ENCODE measurements at places on chromosomes 4 and X.
A peak's percentile ranks its signal among the peaks of the same experiment; 100 is the strongest.

- DNase-seq = no peak
These were observed 9.6 kb downstream of the SGMS2 start for GRCh38 chr4:107834241-107834794.

- peak; percentile 52 for DNase-seq
These were observed 144.6 kb downstream of the AMELX start for GRCh38 chrX:11437642-11438379.

- no peak for DNase-seq
These were observed 2127.3 kb downstream of the PCDH7 start for GRCh38 chr4:32847461-32847860.

GRCh38 chrX:10932842-10933440 is 178.2 kb upstream of the HCCS start:
- no peak for DNase-seq

DNA sequence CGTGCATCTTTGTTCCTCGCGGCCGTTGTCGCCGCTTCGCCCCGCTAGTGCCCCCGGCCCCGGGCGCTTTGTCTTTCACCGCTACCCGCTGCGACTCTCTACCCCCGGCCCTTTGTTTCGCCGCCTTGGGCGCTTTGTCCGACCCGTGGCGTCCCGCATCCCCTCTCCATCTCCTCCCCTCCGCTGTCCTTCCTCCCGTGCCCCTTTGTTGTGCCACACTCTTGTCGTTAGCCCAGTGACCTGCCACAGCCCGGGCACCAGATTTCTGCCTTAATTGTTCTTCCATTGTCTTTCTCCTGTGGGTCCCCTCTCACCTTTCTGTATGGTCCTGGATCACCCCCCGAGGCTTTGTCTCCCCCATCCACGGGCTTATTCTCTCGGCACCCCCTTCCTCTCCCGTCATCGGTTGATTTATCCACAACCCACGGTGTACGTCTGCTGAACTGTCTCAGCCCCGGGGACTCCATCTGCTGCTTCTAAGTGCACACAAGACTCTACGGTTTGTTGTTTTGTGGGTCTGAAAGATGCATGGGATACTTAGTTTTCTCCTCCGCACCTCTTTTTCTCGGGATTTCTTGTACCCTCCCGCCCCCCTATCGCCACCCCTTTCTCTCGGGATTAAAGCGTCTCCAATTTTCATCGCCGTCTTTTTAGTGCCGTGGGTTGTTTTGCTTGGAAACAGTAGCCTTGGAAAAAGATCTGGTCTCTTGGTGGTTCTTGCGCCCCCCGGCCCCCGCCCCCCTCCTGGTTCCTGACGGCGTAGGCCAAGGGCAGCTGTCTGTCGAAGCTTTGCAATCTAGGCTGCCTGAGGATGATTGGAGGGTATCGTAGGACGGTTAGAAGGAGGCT is 783 bp downstream of the RBPJ start:
- peak; percentile 73 for DNase-seq

DNA sequence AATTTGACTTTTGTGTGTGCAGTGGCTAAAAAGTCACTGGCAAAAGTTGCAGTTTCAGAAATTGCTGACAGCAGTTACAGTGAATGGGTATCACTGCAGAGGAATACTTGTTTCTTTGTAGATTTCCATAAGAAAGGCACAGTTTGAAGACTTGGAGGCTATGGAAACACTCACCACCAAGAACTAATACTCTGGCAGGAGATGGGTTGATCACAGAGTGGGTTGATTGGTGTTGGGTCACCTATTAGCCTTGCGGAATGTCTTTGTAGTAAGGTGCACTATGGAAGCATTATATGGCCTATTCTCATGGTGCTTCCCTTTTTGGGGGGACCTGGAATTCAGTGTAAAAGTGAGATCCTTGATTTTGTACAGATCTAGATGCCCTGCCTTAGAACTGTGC is 502.8 kb downstream of the CFAP47 start:
- no peak for DNase-seq

GRCh38 chrX:9906919-9907318 is 60.2 kb upstream of the CLDN34 start:
- no peak for DNase-seq

DNA sequence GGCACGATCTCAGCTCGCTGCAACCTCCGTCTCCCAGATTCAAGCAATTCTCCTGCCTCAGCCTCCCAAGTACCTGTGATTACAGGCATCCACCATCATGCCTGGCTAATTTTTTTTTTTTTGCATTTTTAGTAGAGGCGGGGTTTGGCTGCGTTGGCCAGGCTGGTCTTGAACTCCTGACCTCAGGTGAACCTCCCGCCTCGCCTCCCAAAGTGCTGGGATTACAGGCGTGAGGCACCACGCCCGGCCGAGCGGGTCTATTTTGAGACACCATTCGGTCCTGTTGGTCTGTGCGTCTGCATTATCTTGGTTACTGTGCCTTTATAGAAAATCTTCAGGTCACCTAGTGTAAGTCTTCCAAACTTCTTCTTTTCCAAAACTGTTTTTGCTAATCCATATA is 21.7 kb upstream of the RGS12 start:
- DNase-seq = no peak

- peak; percentile 53 for DNase-seq
These were observed 15.0 kb upstream of the STS start for GRCh38 chrX:7132335-7133049.

DNA sequence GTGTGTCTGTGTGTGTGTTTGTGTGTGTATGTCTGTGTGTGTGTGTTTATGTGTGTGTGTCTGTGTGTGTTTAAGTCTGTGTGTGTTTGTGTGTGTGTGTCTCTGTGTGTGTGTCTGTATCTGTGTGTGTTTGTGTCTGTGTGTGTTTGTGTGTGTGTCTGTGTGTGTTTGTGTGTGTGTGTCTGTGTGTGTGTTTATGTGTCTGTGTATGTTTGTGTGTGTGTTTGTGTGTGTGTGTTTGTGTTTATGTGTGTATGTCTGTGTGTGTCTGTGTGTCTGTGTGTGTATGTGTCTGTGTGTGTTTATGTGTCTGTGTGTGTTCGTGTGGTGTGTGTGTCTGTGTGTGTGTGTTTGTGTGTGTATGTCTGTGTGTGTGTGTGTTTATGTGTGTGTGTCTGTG is 11.4 kb downstream of the IL9R start:
- DNase-seq = no peak

DNA sequence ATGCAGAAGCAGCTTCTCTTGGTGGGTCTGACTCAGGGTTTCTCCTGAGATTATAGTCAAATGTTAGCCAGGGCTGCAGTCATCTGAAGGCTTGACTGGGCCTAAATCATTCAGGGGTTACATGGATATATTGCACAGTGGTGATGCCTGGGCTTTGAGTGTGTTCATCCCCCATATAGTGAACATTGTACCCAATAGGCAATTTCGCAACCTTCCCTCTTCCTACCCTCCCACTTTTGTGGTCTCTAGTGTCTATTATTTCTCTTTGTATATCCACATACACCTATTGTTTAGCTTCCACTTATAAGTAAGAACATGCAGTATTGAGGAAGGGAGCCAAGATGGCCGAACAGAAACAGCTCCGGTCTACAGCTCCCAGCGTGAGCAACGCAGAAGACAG is 90.3 kb upstream of the CAMK2D start:
- no peak for DNase-seq
